ENCODE measurements at places on chromosomes 13 and 19. TPM values are rescaled to one million over a fixed set of nuclear protein-coding genes. Genes with fewer than 3 reads are reported as not detected.

RHPN2 gene
- total RNA-seq, result 46.3 TPM

DNA sequence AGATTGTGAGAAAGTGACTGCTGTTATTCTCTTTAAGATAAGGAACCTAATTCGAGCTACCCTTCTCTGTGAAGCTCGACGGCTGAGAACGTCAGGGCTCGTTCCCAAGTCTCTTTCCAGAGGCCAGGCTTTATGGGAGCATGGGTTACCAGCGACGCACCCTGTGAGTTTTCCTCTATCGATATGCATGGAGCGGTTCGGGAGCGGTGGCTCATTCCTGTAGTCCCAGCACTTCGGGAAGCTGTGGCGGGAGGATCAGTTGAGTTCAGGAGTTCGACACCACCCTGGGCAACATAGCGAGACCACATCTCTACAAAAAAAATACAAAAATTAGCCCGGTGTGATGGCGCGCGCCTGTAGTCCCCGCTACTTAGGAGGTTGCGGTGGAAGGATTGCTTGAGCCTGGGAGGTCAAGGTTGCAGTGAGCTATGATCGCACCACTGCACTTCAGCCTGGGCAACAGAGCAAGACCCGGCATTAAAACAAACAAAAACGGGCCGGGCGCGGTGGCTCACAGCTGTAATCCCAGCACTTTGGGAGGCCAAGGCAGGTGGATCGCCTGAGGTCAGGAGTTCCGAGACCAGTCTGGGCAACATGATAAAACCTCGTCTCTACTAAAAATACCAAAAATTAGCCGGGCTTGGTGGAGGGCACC, 681 bp upstream of the ZNF606 start:
- peak overlapping the region; percentile 99 for H3K4me3 ChIP-seq
- no peaks in the 10 kb centered on the region for H3K4me1 ChIP-seq
- H3K27ac ChIP-seq, result no peak overlapping the region
- DNase-seq, result no peak
- H3K27me3 ChIP-seq, result no peaks in the 10 kb centered on the region

LYPD3 gene
- 0.51 TPM for total RNA-seq

AMH gene
- 25.3 TPM for total RNA-seq

KIR3DL2 gene
- not detected for total RNA-seq

- H3K4me1 ChIP-seq, result no peaks in the 10 kb centered on the region
- H3K4me3 ChIP-seq, result no peak overlapping the region
- no peak overlapping the region for H3K27ac ChIP-seq
- H3K27me3 ChIP-seq, result no peaks in the 10 kb centered on the region
- peak; percentile 64 for DNase-seq
These were observed 7.2 kb downstream of the SIN3B start for GRCh38 chr19:16836115-16837034.

PCDH20 gene
- 4.3 TPM for total RNA-seq

GRCh38 chr13:95264225-95264624, 37.0 kb downstream of the ABCC4 start:
- peaks cover 37% of the 10 kb centered on the region for H3K36me3 ChIP-seq
- DNase-seq, result no peak
- H3K4me3 ChIP-seq, result no peak overlapping the region

DNA sequence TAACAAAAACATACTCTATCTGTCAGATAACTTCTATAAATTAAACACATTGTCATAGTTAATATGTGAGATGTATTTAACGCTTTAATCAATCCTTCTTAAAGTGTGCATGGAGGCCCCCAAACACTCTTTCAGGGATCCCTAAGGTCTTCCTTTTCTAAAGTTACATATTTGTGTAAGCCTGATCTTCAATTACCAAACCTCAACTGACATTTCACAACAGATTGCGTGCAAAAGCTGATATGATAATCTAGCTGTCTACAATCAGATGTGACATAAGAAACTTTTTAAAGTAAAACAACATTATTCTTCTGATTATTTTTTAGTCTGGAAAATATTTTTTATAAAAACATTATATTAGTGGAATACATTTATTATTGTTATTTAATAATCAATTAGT, 1850.4 kb downstream of the OLFM4 start:
- H3K36me3 ChIP-seq, result no peaks in the 10 kb centered on the region
- no peaks in the 10 kb centered on the region for H3K27me3 ChIP-seq
- no peak overlapping the region for H3K27ac ChIP-seq

DNA sequence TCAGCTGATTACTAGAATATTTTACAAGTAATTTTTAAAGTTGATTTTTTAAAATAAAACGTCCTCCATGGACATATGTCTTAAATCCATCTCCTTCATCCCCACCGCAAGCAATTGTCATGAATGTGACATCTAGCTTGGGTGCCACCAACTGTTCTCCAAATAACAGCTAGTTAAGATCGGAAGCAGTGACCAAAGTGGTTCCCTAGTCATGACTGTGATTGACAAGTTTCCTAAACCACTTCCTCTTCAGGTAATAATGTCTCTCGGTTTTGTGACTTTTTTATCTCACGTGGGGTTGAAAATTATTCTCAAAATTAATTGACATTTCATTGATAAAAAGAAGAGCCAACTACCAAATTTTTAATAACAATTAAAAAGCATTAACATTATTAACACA, 135.3 kb upstream of the MIR17HG start:
- no peak overlapping the region for H3K27ac ChIP-seq
- no peaks in the 10 kb centered on the region for H3K4me1 ChIP-seq
- no peak for DNase-seq
- H3K36me3 ChIP-seq, result no peaks in the 10 kb centered on the region
- H3K27me3 ChIP-seq, result no peaks in the 10 kb centered on the region
- peak overlapping the region; percentile 9 for H3K4me3 ChIP-seq

DNA sequence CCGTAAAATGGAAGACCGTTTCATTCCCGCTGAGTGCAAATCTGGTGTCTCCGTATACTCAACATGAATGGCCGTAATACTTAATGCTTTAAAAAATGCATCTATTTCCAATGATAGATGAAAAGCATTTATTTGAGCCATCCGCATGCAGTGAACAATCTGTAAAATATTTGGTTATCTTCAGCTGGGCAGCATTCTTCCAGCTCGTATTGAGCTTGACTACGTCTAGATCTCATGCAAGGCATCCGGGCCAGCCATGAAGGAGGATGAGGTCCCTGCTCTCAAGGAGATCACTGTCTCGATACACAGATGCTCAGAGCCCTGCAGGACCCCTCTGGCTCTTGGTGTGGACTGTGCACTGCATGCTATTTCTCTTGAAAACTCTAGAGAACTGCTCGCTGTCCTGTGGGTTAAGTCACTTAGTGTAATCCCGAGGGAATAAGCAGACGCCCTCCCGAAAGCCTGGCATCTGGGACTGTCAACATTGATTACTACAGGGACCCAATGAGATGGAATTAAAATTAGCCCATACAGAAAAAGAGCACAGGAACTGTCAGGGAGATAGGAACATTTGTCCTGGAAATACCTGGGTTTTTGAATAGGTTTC, 112.4 kb upstream of the RNF113B start:
- no peak overlapping the region for H3K27ac ChIP-seq
- peaks cover 28% of the 10 kb centered on the region for H3K36me3 ChIP-seq
- H3K4me1 ChIP-seq, result peaks cover 26% of the 10 kb centered on the region
- DNase-seq, result no peak
- H3K27me3 ChIP-seq, result no peaks in the 10 kb centered on the region

SNRNP70 gene
- 257 TPM for total RNA-seq

SPRYD7 gene
- total RNA-seq, result 5.6 TPM

- peaks cover 30% of the 10 kb centered on the region for H3K36me3 ChIP-seq
- no peaks in the 10 kb centered on the region for H3K27me3 ChIP-seq
- no peak overlapping the region for H3K4me3 ChIP-seq
- no peak for DNase-seq
- H3K4me1 ChIP-seq, result no peaks in the 10 kb centered on the region
These were observed 10.4 kb downstream of the PNPLA6 start for GRCh38 chr19:7545904-7546303.

GRCh38 chr13:28819046-28819730, 951 bp upstream of the MTUS2 start:
- H3K27me3 ChIP-seq, result peaks cover 54% of the 10 kb centered on the region
- H3K4me3 ChIP-seq, result peak overlapping the region; percentile 78
- DNase-seq, result no peak
- H3K27ac ChIP-seq, result no peak overlapping the region
- H3K4me1 ChIP-seq, result no peaks in the 10 kb centered on the region
- H3K36me3 ChIP-seq, result no peaks in the 10 kb centered on the region

GRCh38 chr13:28636677-28637317, 22.1 kb upstream of the POMP start:
- no peaks in the 10 kb centered on the region for H3K27me3 ChIP-seq
- peak; percentile 87 for DNase-seq
- H3K4me1 ChIP-seq, result peaks cover 6% of the 10 kb centered on the region
- H3K36me3 ChIP-seq, result no peaks in the 10 kb centered on the region

WASF3 gene
- total RNA-seq, result 20.5 TPM

DNA sequence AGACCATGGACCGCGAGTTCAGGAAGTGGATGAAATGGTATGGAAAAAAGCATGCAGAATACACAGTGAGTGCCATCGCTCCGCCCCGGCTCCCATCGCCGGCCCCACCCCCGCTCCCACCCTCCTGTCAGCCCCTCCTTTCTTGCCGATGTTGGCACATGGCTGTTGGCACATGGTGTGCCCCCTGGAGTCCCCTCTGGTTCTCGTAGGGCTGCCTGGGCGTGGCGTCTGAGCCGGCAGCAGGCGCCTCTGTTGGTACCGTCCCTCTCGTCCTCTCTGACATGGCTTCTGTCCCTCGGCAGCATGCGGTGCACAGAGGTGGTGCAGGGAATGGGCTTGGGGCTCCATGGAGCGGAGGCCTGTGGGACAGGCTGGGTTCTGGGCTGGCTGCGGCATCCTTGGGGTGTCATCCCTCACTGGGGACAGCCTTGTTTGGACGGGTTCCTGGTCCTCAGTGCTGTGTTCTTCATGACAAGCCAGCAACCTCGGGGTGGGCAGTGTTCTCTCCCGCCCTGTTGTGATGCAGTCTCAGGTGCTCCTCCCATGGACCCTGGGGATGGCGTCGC, 30.9 kb downstream of the DOT1L start:
- no peak for DNase-seq
- no peaks in the 10 kb centered on the region for H3K4me1 ChIP-seq
- no peak overlapping the region for H3K27ac ChIP-seq
- no peaks in the 10 kb centered on the region for H3K27me3 ChIP-seq
- peaks cover 4% of the 10 kb centered on the region for H3K36me3 ChIP-seq

PCDH17 gene
- 2.7 TPM for total RNA-seq

- peaks cover 28% of the 10 kb centered on the region for H3K36me3 ChIP-seq
- DNase-seq, result peak; percentile 89
- H3K27me3 ChIP-seq, result no peaks in the 10 kb centered on the region
- no peak overlapping the region for H3K4me3 ChIP-seq
- no peaks in the 10 kb centered on the region for H3K4me1 ChIP-seq
These were observed 7.2 kb upstream of the ZNF606 start for GRCh38 chr19:58009666-58010301.

DNA sequence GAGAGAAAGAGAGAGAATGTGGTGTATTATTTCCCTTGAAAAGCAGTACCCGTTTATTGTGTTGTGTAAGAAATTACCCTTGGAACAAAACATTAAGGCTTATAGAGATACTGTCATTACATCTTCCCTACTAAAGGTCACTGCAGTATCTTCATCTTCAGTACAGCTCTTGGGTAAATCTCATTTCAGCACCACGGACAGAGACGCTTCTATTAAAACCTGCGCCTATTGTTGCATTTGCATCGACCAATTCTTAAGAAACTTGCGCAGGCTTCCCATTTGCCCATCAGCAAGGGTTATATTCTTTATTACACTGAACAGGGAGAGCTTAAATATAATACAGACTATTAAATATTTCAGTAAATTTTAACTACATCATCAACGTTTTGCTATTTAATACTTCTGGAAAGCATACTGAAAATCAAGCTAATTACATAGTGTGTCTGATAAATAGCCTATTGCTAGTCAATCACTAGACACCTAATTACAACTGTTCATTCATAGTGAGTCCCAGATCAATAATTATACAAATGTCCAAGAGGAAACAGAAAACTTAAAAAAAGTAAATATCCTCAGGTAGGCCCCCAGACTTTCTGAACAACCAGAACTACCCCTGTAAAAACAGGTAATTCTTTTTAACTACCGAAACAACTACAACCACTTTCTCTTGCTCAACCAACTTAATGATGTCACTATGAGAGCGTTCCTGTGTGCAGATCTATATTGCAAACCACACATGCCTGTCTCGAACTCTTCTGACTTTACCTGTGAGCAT, 350.6 kb downstream of the LIG4 start:
- peak; percentile 79 for DNase-seq
- H3K4me3 ChIP-seq, result peak overlapping the region; percentile 30
- peaks cover 4% of the 10 kb centered on the region for H3K4me1 ChIP-seq

DNA sequence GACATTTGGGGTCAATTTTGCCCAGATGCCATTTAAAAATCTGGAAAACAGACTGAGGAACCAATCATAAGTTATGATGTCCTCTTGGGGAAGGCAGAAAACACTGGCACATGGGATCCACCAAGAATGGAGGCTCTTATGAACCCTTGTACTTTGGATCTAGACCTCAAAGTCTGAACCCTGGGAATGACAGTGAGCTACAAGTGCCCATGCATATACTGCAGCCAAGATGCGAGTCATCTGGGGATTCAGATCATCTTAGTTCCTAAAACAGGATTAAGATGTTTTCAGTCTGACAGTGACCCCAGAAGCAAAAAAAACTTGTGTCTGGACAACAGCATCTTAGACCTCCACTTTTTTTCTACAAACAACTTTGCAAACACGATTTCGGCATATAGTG, 100.2 kb upstream of the SIAH3 start:
- H3K4me3 ChIP-seq, result no peak overlapping the region
- H3K4me1 ChIP-seq, result no peaks in the 10 kb centered on the region
- no peak overlapping the region for H3K27ac ChIP-seq
- peaks cover 25% of the 10 kb centered on the region for H3K36me3 ChIP-seq
- no peaks in the 10 kb centered on the region for H3K27me3 ChIP-seq

SHISA7 gene
- not detected for total RNA-seq

Measured in endodermal cell (in vitro differentiated cells).